ENCODE measurements at places on chromosomes 1 and 21. TPM values are rescaled to one million over a fixed set of nuclear protein-coding genes. Genes with fewer than 3 reads are reported as not detected.
A peak's percentile ranks its signal among the peaks of the same experiment; 100 is the strongest.

DNA sequence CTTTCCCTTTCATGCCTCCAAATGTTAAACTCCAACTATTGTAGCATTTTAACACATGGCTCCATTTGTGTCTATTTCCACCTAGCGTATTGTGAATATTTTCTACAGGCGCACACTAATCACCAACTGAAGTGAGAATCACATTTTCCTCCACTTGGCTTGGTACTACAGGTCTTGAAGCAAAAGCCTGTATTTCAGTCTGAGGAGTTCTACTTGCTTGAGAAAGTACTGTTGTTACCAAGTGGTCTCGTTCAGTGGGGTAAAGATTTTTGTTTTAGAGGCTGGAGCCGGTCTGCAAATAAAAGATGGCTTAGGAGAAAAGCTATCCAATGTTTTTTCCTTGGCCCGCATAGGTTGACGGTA is 550 bp upstream of the PTBP2 start:
- H3K4me3 ChIP-seq = peak overlapping the region; percentile 92
- no peaks in the 10 kb centered on the region for H3K27me3 ChIP-seq
- H3K36me3 ChIP-seq = no peaks in the 10 kb centered on the region
- DNase-seq = no peak
- H3K27ac ChIP-seq = no peak overlapping the region

- no peaks in the 10 kb centered on the region for H3K36me3 ChIP-seq
- no peaks in the 10 kb centered on the region for H3K4me1 ChIP-seq
- no peaks in the 10 kb centered on the region for H3K27me3 ChIP-seq
- no peak overlapping the region for H3K27ac ChIP-seq
- DNase-seq = peak; percentile 27
Observed at GRCh38 chr1:42966688-42967612, 8.3 kb upstream of the SLC2A1 start.

GRCh38 chr21:46213620-46214286 is 14.8 kb downstream of the LSS start:
- no peak overlapping the region for H3K4me3 ChIP-seq
- H3K4me1 ChIP-seq = no peaks in the 10 kb centered on the region
- no peak overlapping the region for H3K27ac ChIP-seq
- no peaks in the 10 kb centered on the region for H3K27me3 ChIP-seq
- peak; percentile 55 for DNase-seq

- H3K36me3 ChIP-seq = no peaks in the 10 kb centered on the region
- DNase-seq = peak; percentile 14
- no peak overlapping the region for H3K27ac ChIP-seq
- no peaks in the 10 kb centered on the region for H3K27me3 ChIP-seq
Observed at GRCh38 chr1:5727871-5728643, 264.2 kb downstream of the NPHP4 start.

GRCh38 chr1:113166473-113166872 is 93.5 kb downstream of the LRIG2 start:
- DNase-seq = no peak
- H3K27me3 ChIP-seq = no peaks in the 10 kb centered on the region
- no peaks in the 10 kb centered on the region for H3K4me1 ChIP-seq
- H3K4me3 ChIP-seq = no peak overlapping the region
- no peak overlapping the region for H3K27ac ChIP-seq

- H3K4me1 ChIP-seq = no peaks in the 10 kb centered on the region
- H3K27me3 ChIP-seq = peaks cover 3% of the 10 kb centered on the region
- H3K36me3 ChIP-seq = no peaks in the 10 kb centered on the region
- no peak overlapping the region for H3K27ac ChIP-seq
- DNase-seq = no peak
- H3K4me3 ChIP-seq = no peak overlapping the region
Observed at GRCh38 chr1:108079440-108080025, 114.6 kb upstream of the VAV3 start.

DNA sequence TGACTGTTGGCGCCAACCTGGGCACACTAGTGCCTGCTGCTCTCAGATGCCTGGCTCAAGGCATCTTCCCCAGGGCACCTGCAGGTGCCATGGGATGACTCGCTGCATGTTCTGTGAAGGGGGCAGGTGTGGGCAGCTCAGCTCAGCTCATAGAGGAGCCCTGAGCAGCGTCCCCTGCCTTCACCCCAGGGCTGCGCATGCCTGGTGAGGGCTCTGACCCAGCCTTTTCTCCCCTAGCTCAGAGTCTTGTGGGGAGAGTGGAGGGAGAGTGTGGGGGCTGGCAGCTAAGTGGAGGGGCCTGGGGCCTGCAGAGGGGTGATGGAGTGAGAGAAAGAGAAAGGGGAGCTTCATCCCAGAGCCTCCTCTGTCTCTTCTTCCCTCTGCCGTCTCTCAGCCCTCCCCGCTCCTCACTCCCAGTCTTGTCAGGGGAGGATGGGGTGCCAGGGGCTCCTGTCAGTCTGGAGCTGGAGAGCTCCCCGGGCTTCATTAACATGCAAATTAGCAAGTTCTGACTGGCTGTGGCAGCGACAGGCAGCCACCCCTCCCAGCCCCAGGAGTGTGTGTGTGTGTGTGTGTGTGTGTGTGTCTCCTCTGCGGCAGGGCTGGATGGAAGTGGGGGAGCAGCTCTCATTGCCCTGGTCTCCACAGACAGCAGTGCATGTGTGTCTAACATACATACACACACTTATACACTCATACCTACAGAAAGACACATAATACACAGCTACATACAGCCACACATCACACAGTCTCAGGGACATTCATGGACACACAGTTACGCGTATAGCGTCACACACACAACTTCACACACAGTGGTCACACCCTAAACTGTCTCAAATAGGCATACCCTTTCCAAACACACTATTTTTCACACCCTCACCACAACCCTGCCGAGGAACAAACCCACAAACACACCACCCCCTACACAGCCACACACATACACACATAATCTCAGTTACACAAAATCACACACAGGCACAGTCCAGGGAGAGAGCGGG is 34.0 kb downstream of the FOXO6 start:
- H3K27me3 ChIP-seq = no peaks in the 10 kb centered on the region
- no peak for DNase-seq
- no peaks in the 10 kb centered on the region for H3K36me3 ChIP-seq
- no peaks in the 10 kb centered on the region for H3K4me1 ChIP-seq

GRCh38 chr1:22804406-22804805 is 93.8 kb downstream of the EPHB2 start:
- no peaks in the 10 kb centered on the region for H3K27me3 ChIP-seq
- no peak overlapping the region for H3K4me3 ChIP-seq
- H3K4me1 ChIP-seq = no peaks in the 10 kb centered on the region
- H3K27ac ChIP-seq = no peak overlapping the region

GRCh38 chr1:226599636-226600238 is 51.2 kb downstream of the STUM start:
- no peak overlapping the region for H3K4me3 ChIP-seq
- H3K4me1 ChIP-seq = no peaks in the 10 kb centered on the region
- no peaks in the 10 kb centered on the region for H3K36me3 ChIP-seq
- no peaks in the 10 kb centered on the region for H3K27me3 ChIP-seq

GRCh38 chr1:110411173-110411735 is 3.8 kb upstream of the LAMTOR5 start:
- no peaks in the 10 kb centered on the region for H3K4me1 ChIP-seq
- H3K27me3 ChIP-seq = no peaks in the 10 kb centered on the region
- no peak overlapping the region for H3K4me3 ChIP-seq
- H3K27ac ChIP-seq = no peak overlapping the region
- no peak for DNase-seq

DNA sequence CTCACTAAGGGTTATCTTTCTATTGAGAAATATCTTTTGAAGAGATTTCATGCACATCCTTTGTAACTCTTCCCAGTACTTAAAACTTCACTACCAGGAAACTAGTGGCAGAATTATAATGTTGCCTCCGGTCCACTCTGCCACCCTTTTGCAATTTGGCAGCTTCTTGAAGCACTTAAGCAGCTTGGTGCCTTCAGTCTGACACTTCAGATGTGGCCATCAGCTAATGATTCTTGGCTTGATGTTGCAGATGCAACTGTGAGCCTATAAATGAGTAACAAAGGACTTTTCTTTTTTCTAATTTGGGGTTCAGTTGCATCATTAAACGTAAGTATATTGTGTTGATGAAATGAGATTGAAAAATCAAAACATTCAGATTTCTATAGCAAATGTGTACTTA is 187.5 kb upstream of the C21orf91 start:
- H3K27ac ChIP-seq = no peak overlapping the region
- DNase-seq = no peak
- H3K36me3 ChIP-seq = no peaks in the 10 kb centered on the region
- H3K4me3 ChIP-seq = no peak overlapping the region
- H3K27me3 ChIP-seq = no peaks in the 10 kb centered on the region

DNA sequence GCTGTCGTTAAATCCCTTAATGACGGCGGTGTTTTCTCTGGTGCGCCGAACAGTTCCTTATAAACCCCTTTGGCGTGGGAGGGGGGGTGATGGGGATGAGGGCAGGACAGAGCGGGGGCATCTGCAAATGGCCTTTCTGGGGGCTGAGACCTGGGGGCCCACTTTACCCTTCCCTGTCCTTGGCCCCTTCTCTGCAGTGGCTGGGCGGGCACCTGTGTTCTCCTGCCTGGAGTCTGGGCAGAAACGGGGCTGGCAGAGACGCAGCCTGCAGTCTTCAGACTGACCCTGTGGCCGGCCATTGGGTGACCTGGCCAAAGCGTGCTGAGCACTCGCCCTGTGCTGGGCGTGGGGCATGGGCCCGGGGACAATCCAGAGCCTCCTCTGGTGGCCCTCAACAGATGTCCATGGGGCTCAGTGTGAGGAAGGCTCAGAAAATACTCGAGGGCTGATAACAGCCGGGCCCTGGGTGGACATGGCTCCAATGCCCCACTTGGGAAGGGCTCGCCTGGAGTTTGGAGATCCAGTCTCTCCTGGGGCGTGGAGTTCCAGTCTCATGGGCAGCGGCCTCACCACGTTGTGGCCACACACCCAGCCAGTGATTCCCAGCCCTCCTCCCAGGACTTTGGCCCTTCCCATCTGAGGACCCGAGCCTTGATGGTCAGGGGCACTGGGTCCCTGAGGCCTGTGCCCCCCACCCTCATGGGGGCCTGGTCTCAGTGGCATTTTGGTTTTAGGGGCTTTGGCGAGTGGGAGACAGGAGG is 50.8 kb upstream of the ACTRT2 start:
- H3K4me3 ChIP-seq = no peak overlapping the region
- no peaks in the 10 kb centered on the region for H3K36me3 ChIP-seq
- no peak overlapping the region for H3K27ac ChIP-seq
- DNase-seq = peak; percentile 61
- H3K27me3 ChIP-seq = no peaks in the 10 kb centered on the region
- H3K4me1 ChIP-seq = no peaks in the 10 kb centered on the region

DNA sequence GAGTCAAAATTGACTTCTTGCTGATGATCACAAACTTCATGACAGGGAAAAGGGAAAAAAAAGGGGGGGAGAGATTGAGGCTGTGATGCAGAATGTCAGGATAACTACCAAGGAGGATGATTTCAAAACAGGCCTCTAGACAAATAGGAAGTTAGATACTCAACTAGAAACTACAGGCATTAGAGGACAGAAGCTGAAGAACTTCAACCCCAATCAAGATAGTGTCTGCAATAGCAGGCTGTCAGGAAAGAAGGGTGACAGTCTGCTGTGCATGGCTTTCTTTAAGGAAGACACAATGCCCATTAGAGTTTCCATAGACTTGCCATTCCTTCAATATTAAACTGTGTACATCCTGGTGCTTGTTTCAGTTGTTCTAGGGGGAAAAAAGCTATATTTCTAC is 257.2 kb downstream of the TTLL7 start:
- H3K4me1 ChIP-seq = no peaks in the 10 kb centered on the region
- H3K27ac ChIP-seq = no peak overlapping the region
- no peak for DNase-seq
- no peaks in the 10 kb centered on the region for H3K27me3 ChIP-seq
- no peaks in the 10 kb centered on the region for H3K36me3 ChIP-seq

- no peak for DNase-seq
- H3K27ac ChIP-seq = peak overlapping the region; percentile 43
- H3K4me1 ChIP-seq = no peaks in the 10 kb centered on the region
- H3K4me3 ChIP-seq = no peak overlapping the region
Observed at GRCh38 chr1:174206148-174206836, 47.0 kb downstream of the RABGAP1L start.

DNA sequence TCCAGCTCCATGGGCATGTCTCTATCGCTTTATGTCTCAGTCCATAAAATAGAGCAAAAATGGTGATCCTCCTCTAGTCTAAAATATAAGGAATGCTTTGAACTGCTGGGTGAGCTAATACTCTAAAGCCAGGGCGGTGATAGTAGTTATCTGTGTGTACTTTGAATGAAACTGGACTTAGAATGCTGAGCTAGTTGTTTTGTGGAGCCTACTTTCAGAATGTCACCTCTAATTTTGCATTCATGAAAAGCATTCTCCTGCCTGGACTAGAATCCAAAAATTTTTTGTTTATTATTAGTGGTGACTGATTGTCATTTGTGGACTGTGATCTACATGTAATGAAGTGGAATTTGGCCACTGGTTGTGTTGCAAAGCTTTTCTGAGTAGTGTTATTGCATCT is 241.6 kb upstream of the C1orf105 start:
- no peak for DNase-seq
- no peaks in the 10 kb centered on the region for H3K36me3 ChIP-seq
- H3K4me3 ChIP-seq = no peak overlapping the region
- H3K27ac ChIP-seq = no peak overlapping the region

DNA sequence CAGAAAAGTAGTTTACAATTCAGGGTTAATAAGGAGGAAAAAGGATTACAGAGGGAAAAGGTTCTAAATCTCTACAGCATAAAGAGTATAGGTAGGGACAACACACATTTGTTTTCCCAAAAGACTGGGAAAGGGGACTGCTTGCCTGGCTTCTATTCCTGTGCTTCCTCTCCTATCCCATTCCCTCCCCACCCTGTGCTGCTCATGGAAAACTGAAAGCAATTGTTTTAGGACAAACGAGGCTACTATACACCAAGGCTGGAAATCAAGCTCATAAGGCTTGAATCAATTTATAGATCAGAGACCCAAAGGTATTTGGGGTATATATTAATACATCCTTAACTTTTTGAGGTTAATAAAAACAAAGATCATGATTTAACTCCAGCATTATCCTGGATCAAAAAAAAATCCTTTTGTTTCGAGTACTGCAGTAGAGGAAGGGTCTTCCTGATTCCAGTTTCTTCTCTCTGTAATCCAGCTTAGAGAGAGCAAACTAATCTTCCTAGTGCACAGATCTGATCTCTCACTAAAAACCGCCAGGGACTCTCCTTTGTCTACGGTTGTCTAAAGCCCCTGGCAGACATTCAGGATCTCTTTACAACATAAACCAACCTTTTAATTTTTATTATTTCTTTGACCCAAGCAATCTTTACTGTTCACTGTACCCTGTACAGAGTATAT is 37.4 kb upstream of the A3GALT2 start:
- no peak overlapping the region for H3K4me3 ChIP-seq
- no peaks in the 10 kb centered on the region for H3K4me1 ChIP-seq
- DNase-seq = no peak

The LORICRIN gene
- total RNA-seq = not detected

The FAM72C gene
- not detected for total RNA-seq

The AGMAT gene
- total RNA-seq = 0.18 TPM

The PTPN7 gene
- total RNA-seq = 3.4 TPM

The C2CD4D gene
- total RNA-seq = not detected

The DIRAS3 gene
- 2.2 TPM for total RNA-seq

The CDC42BPA gene
- total RNA-seq = 71.3 TPM

The ZNF648 gene
- total RNA-seq = not detected

The CTTNBP2NL gene
- 65.8 TPM for total RNA-seq

Data from aorta (tissue), 5 donors.